ENCODE measurements at places on chromosomes 7 and 10.

DNA sequence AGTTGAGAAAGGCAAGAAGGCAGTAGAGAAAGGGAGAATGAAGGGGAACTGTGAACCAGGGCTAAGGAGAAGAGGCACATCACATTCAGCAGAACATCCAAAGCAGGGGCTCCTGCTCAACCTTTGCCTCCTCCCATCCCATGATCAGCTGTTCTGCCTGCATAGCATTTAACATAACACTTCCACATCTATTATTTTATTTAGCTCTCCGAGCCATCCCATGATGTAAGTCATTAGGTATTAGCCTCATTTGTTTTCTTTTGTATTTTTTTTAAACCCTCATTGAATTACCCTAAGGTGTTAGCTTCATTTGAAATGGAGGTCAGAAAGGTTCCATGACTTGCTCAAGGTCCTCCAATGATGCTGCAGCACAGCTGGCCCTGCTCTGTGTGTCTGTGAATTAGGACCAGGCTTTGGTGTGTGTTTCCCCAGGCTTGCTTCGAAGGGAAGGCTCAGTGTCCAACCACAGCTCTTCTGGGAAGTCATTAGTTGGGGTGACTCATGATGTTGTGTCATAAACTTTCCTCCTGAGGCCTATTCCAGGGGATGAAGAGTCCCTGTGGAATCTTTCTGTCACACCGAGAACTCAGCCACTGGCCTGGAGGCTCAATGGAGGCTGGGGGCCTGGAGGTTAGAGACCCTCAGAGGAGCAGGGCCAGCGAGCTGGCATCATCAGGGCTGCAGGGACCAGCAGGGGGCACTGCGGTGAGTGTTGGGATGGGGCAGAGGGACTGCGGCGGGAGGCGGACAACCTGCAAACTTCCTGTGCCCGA, 16.5 kb downstream of the NPFFR1 start:
- no peak for DNase-seq

GRCh38 chr10:59055045-59055444, 121.4 kb upstream of the PHYHIPL start:
- DNase-seq: no peak

DNA sequence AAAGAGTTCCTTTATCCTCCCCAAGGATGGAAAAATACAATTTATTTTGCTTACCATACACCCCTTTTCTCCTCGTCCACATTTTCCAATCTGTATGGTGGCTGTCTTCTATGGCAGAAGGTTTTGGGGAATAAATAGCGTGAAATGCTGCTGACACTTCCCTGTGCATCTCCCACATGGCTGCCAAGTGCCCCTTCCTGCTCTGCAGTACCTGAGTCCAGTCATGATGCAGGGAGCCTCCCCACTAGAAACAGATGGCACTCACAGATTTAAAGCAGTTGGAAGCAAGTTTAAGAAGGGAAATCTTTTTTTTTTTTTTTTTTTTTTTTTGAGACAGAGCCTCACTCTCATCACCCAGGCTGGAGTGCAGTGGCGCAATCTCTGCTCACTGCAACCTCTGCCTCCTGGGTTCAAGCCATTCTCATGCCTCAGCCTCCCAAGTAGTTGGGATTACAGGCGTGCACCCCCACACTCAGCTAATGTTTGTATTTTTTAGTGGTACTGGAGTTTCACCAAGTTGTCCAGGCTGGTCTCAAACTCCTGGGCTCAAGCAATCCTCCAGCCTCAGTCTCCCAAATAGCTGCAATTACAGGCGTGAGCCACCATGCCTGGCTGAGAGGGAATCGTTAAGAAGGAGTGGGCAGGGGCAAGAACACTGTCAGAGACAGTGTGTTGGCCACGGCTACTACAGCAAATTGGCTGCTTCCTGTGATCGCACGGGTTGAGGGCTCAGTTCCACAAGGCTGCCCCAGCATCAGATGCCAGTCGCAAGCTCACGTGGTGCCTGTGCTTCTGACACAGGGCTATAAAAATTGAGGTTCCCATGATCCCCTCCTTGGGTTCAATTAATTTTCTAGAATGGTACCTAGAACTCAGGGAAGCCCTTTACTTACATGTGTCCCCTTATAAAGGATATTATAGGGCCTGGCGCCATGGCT, 5.3 kb upstream of the PILRA start:
- no peak for DNase-seq

- no peak for DNase-seq
These were observed 67.8 kb downstream of the PHTF2 start for GRCh38 chr7:77866370-77866769.

DNA sequence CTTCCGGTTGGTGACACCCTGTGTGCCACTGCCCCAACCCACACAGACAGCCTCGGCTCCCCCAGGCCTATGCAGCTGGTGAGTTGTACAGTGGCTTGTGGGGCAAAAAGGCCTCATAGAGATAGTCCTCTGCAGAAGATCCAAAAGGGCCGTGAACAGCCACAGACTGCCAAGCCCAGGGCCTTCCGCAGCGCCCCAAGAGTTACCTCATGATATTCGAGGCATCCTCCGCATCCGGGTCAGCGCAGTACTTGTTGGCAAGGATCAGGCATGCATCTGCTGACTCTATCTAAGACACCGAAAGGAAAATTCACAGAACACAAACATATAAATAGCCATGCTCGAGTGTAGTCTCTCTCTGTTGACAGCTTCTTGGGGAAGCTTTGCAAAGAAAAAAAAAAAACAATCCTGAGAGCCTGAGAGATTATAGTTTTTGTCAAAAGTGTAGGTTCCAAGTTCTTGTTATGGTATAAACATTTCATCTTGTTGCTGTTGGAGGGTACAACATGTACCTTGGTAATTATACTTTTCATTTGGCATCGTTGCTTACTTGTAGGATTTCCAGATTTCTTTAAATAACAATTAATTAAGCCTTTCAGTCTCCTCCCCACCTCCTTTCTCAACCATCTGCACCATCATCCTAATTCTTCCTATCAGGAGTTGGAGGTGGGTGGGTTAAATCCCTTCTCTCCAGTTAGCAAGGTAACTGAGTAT, 553.0 kb downstream of the KCNMA1 start:
- no peak for DNase-seq

- DNase-seq: no peak
These were observed 21.7 kb upstream of the OR2A5 start for GRCh38 chr7:144027070-144027469.

- DNase-seq: no peak
These were observed 113.3 kb downstream of the DOCK4 start for GRCh38 chr7:112092709-112093395.

- DNase-seq: no peak
These were observed 30.0 kb upstream of the SRGN start for GRCh38 chr10:69057951-69058297.

DNA sequence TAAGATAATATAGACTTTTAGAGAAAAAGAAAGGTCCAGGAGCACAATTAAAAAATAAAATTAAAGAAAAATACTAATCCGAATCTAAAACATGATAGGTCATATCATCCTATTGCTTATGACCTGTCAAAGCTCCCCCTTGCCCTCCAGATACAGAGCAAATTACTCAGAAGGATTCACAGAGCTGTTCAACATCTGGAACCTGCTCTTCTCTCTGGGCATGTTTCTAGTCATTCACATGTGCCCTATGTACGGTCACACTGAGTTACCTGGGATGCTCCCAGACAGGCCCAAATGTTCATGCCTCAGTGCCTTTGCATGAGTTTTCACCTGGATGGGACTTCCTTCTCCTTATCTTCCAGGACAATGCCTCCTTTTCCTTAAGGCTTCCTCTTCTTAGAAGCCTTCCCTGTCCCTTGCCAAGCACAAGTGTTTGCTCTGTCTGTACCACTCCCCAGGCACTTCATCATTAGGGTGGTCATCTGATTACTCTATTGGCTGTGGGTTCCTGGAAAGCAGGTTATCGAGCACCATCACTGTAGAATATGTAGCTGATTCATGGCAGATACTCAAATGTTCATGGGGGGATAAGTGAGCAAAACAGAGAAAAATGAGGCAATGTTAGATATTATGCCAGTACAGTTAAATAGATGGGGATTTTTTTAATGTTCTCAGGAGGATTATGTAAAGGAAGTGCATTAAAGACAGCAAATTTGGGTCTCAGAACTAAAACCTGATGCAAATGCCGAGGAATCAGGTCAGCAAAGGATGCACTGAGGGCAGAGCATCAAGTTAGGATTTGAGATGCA, 12.0 kb upstream of the AOAH start:
- no peak for DNase-seq

All from GM13977 (cell line).